ENCODE measurements at places on chromosomes 16 and 17. TPM values are rescaled to one million over a fixed set of nuclear protein-coding genes. Genes with fewer than 3 reads are reported as not detected.

CA4 gene
- total RNA-seq, result not detected

ALOX12 gene
- not detected for total RNA-seq

MT4 gene
- total RNA-seq, result not detected

DNA sequence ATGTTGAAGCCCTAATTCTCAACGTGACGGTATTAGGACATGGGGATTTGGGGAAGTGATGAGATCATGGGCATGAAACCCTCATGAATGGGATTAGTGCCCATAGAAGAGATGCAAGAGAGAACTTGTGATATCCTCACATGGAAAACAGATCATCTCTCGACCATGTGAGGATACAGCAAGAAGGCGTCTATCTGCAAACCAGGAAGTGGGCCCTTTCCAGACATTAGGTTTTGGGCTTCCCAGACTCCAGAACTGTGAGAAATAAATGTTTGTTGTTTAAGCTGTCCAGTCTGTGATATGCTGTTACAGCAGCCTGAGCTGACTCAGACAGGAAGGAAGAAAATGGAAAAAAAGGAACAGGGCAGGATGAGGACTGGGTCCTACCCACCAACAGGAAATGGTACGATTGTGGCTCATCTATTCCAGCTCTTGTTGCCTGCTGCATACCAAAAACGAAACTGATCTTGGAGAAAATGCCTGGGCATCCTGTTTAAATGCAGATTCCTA lies 21.9 kb upstream of the SSTR2 start:
- peak; percentile 21 for DNase-seq

GRCh38 chr17:43383826-43384475 lies 14.8 kb upstream of the ARL4D start:
- DNase-seq, result no peak
